Activated T-helper 17 cell treated with anti-CD3 and anti-CD28 coated beads, Interleukin-2, amount 50 U/mL, for 72 hours (primary cell): ENCODE measurements at places on chromosomes 3 and 15.
A peak's percentile ranks its signal among the peaks of the same experiment; 100 is the strongest.

DNA sequence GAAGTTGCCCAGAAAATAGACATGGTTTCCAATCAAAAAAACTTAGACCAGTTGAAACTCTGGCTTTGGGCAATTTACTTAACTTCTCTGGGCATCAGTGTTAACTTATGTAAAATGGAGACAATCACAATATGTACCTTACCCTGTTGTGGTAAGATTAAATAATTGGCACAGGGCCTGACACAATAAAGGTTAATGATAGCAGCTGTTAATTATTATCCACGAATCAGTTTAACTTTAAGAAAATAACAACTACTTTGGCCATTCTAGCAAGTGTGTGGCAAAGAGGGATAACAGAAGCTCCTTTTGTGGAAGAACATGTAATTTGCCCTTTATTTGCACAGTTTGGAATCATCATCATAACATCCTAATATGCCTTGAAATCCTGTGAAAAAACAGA lies 787.6 kb downstream of the FHIT start:
- ATAC-seq, result no peak

DNA sequence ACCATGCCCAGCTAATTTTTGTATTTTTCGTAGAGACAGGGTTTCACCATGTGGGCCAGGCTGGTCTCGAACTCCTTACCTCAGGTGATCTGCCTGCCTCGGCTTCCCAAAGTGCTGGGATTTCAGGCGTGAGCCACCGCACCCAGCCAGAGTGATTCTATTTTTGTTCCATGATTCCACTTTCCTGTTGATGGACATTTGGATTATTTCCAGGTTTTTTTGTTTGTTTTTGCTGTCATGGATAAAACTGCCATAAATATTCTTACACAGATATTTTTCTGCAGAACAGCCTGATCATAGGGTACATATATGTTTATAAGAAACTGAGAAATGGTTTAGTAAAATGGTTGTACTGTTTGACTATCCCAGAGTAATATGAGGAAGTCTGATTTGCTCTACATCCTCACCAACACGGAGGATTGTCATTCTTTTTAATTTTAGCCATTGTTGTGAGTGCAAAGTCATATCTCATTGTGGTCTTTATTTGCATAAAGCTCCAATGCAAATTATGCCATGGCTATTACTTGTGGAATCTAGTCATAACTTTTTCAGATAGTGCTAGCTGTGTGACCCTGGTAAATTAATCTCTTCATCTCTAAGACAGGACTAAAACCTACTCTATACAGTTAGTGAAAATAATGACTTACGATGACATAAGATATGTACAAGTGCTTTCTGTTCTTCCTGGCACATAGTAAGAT lies 42.7 kb downstream of the MAP6D1 start:
- ATAC-seq, result peak; percentile 26

DNA sequence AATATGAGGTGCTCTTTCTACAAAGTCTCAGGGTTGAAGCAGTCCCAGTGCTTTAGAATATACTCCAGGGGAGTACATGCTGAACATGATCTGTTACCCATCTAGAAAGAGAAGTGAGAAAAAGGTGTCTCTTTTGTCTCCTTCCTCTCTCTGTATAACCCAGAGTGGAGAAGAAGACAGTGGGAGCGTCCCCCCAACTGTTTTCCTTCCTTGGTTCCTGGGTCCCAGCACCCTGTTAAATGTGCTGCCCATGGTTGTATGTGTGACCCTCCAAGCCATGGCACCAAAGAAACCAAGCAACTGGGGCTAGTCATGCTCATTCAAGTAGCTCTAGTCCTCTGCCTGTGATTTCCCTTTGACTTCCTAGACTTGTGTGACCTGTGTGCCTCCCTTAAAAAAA lies 683.7 kb downstream of the TBL1XR1 start:
- ATAC-seq, result no peak

DNA sequence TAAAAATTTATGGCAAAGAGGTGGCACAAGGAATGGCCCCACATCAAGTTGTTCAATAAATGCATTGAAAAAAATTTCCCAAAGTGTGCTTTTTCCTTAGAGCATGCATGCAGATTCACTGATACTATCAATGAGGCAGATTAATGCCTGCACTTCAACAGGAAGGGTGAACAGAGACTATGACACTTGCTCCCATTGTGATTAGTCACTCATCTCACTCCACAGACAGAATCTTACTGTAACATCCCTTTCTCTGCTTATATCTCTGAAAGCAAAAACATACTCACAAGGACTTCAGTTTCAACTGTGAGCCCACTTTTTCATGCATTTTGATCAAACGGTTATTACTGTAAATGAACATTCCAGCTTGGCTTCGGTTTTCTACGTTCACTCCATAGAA lies 60.9 kb downstream of the MORC1 start:
- no peak for ATAC-seq

- ATAC-seq, result no peak
Observed at GRCh38 chr3:186340204-186340603, 21.8 kb downstream of the DGKG start.

DNA sequence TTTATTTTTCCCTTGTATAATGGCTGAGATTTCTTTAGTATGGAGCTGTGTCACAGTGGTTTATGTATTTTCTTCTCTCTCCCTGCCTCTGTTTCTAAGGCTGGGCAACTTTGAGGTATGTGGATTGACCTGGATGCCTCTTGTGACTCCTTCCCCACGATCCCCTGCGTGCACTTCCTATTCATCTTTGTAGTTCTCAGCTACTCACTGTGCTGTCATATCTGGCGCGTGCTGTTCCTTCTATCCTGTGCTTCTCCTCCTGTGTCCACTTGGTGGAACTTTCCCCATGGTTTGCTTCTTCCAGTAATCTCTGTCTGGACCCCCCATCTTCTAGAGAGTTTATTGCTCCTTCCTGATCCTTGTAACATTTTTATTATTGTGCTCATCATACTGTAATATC lies 97.3 kb downstream of the AKAP13 start:
- peak; percentile 78 for ATAC-seq

DNA sequence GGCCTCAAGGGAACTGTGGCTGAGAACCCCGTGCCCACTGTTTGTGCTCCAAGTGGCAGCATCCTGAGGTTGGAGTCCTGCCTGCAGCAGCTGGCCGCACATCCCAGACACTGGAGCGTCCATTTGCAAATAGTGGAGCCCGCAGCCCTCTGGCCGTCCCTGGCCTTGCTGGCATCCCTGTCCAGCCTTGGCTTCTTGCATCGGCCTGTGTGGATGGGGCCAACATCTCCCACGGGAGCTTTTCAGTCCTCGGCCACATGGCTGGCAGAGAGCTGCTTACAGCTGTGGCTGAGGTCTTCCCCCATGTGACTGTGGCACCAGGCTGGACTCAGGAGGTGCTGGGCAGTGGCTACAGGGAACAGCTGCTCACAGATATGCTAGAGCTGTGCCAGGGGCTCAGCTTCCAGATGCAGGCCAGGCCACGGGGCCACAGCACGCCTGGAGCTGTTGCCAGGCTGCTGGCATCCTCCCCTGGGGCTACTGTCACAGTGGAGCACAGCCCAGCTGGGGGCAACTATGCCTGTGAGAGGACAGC lies 71.2 kb downstream of the FAM43A start:
- ATAC-seq, result no peak

- ATAC-seq, result no peak
Observed at GRCh38 chr15:98980899-98981228, 26.7 kb downstream of the PGPEP1L start.

DNA sequence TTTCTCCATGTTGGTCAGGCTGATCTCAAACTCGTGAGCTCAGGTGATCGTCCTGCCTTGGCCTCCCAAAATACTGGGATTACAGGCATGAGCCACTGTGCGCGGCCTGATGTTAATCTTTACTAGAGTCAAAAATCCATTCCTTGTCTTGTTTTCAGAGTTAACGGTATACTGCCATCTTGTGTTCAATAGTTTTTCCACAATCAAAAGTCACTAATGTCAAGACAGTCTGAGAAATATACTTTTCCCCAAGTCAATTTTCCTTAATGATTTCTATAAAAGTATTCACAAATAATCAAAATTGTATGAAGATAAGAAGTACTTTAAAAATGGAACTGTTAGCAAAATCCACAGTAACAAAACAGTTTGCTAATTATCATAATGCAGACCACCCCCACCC lies 8.5 kb downstream of the CRBN start:
- peak; percentile 54 for ATAC-seq

DNA sequence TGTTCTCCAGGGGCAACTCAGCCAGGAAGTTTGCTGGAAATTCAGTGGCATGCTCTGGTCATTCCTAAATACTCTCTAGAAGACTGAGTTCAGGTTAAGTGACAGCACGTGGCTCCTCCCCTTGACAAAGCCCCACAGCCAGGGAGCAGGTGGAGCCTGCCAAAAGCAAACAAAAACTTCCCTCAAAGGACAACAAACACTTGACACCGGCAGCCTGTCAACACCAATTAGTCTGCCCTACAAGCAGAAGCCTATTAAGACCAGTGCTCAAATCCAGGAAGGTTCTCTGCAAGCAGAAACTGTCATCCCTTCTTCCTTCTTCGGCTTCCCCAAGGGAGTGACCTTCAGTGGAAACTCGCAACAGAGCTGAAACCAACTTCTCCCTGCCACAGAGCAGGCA lies 5.0 kb downstream of the MEX3B start:
- no peak for ATAC-seq

DNA sequence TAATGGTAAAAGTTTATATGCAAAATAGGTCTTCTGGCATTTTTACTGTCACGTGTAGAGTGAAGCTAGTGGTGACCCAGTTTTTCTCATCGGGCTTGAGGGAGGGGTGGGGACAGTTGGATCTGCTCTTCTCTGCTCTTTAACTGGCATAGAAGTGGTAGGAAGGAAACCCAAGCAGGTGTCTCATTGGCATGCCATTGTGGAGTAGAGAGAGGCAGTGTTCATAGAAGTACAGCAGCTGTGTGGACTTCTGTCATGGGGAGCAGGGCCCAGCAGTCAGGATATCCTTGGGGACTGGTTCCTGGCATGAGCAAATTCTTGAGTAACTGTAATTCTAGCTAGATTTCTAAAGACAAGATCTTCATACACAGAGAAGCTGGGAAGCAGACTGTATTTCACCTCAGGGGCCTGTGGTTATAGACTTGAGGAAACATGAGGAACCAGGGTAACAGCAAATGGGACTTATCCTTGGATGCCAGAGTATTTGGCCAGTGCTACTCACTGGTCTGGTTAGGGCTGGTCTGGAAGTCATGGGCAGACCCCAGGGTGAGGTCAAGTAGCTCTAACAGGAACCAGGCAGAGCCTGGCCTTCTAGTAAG lies 42.9 kb downstream of the CDIN1 start:
- no peak for ATAC-seq

- peak; percentile 79 for ATAC-seq
Observed at GRCh38 chr15:68354923-68355322, 77.0 kb downstream of the ITGA11 start.

DNA sequence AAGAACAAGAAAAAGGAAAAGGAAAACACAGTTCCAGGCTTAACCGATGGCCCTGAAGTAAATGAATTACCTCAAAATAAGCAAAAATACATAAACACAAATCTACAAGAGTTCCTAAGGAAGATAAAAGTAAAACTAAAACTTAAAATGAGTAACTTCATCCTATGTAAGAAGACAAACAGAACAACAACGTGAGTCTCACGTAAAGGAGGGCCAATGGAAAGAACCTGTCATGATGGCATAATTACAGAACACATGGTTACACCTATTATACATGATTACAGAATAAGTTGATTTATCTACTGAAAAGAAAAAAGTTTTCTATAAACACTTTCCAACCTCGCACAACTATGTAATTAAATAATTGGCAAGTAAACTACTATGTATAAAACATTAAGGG lies 42.1 kb downstream of the ADAM10 start:
- ATAC-seq, result peak; percentile 73

GRCh38 chr15:75138016-75138999 lies 63.4 kb upstream of the C15orf39 start:
- no peak for ATAC-seq

DNA sequence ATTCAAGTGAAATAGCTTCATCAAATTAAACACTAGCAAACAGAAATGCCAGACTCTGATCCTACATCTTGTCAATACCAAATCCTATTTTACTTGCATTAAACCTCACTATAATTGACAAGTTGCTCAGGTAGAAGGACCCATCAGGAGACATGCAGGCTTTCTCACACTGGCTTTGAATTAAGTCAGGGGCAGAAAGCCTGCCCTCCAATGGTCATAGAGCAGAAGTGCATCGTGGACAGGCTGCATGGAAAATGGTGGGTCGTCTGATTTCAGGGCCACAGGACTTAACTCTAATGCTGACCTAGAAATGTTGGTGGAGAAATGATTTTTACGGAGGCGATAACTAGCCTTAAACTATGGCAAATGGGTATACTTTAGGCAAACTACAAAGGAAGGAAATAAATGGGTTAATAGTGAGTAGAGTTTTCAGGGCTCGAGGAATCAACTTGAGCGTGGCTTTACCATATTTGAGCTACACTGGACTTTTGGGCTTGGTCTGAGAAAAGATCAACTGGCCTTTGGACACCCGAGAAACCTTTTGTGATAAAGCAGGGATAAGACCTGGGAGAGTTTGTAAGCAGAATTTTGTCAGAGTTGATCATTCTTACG lies 283.9 kb downstream of the GRM7 start:
- ATAC-seq, result no peak

DNA sequence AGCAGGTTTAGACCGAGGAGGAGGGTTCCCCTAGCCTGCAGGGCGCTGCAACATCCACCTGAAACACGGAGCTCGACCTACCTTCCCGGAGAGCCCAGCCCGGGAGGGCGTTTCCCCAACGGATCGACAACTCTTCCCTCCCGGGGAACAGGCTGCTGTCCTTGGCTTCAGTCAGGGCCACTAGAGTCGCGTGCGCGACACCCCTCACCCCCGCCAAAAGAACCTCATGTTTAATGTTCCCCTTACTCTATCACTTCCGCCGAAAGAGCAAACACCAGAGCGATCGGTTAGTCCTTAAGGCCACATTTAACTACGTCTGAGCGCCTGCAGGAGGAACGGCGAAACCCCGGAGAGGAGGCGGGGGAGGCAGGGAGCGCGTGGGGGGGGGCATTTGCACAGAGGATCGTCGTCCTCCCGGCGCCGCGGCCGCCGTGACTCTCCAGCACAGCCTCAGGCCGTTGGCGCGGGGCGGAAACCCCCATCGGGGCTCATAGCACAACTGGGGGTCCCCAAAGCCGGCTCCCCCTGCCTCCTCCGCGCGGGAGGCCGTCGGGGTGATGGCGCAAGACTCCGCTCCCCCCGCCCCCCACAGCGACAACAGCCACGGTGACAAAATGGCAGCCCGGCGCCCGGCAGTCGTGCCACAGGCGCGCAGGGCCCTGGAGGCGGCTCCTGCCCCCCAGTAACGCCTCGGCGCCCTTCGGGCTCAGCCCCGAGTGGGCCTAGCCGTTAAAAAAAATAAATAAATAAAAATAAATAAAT lies 3.2 kb downstream of the ANP32A start:
- peak; percentile 53 for ATAC-seq

DNA sequence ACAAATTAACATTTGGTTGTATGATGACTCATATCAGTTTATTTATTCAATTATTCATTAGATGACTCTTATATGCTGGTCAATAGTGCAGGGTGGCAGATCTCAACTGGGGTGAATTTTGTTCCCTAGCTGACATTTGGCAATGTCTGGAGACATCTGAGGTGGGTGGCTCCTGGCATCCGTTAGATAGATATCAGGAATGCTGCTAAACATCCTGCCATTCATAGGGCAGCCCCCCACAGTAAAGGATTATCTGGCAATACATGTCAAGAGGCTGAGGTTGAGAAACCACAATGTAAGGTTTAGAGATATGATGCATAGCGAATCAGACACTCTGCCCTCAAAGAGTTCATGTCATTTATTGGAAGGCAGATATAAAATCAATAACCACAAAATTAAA lies 719.9 kb downstream of the CADM2 start:
- no peak for ATAC-seq

- peak; percentile 49 for ATAC-seq
Observed at GRCh38 chr15:95018888-95019545, 787.7 kb downstream of the MCTP2 start.
